Mesendoderm (in vitro differentiated cells): ENCODE measurements at places on chromosomes 1 and 21.
A peak's percentile ranks its signal among the peaks of the same experiment; 100 is the strongest.

DNA sequence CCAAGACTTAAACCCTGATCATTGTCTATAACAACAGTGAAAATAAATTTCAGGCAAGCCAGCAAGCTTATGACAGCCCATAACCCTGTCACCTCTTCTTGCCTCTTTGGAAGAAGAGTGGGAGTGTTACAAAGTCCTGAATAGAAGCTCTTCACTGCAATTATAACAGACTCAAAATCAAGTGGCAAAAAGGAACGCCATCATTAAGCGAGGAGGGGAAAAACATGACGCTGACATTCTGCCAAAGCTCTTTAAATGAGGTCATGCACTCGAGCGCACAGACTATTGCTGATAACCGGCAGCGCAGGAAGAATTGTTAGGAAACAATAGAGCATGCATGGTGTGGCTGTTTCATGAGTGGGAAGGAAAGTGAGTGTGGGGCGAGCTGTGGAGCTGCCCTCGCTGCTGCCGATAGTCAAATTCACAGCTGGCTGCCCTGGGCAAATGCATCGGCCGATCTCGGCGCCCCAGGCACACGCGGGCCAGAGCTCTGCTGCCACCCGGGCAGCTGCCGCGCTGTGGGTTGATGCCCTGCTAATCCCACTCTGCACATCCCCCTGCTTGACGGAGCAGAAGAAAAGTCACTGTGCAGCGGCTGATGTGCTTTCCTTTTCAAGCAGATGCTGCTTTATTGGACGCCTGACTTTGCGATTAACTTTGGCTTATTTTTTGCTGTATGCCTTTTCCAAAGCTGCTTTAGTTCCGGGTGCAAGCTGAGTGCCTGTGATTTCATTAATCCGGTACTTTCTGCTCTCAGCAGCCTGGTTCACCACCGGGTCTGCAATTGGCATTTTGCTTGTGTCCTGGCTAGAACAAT is 102.4 kb upstream of the ST6GALNAC5 start:
- DNase-seq, result no peak

- DNase-seq, result no peak
Measured at GRCh38 chr1:218463194-218464156, 118.3 kb downstream of the TGFB2 start.

GRCh38 chr1:110319332-110320167 is 19.6 kb upstream of the RBM15 start:
- DNase-seq, result no peak

GRCh38 chr1:18452550-18452949 is 28.2 kb upstream of the KLHDC7A start:
- DNase-seq, result peak; percentile 64

DNA sequence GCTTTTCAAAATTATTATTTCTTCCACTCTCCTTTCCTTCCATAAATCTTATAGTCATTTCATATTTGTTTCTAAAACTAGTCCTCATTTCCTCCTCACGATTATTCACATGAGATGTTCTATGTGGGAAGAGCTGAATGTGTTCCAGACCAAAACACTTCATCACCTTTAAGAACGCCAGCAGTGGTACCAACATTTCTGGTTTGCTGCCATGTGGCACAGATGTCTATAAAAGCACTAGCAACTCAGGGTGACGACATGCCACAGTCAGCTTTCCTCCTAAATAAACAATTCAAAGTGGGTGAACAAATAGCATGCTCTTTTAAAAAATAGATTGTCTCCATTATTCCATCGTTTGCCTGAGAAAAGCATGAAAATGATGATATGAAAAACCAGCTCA is 1217.8 kb upstream of the ADGRL2 start:
- DNase-seq, result no peak

DNA sequence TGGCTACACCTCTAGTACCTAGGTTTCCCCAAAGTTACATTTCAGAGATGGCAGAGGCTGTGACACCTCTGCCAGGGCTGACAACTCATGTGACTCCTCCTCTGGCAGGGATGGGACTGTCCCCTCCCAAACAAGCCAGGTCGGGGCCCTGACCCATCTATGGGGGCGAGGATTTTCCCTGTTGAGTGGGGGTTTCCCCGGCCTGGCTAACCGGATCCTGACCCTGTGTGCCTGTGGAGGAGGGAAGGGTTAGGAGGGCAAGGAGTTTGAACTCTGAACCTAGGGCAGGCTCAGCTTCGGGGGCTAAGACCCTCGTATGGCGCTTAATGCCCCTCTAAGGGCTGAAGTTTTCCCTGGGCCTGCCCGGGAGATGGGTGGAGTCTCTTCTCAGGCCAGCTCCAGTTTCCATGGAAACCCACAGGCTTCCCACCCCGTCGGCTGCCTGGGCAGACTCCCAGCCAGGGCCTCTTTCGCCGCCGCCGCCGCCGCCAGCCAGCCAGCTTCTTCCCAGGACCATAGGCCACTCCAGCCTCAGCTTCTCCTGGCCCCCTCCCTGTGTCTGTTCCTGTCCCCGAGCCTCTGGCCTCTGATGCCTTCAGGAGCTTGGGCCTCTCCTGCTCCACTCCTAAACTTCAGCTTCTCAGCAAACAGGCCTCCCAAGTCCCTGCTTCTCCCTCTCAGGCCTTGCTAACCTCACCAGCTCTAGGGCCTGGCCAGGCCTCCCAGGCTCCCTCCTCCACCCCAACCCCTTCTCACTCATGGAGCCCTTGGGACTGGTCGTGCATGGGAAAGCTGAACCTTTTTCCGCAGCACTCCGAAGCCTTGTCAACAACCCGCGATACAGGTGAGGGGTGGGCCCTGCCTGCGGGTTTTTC is at the start of gene BTBD19:
TSS of gene BTBD19 (plus strand) at position 461 of the 875 bp plus-strand sequence. CDS start at position 759, 298 bp downstream.
- peak; percentile 96 for DNase-seq

GRCh38 chr1:200243042-200243437 is 166.8 kb downstream of the ZNF281 start:
- no peak for DNase-seq

DNA sequence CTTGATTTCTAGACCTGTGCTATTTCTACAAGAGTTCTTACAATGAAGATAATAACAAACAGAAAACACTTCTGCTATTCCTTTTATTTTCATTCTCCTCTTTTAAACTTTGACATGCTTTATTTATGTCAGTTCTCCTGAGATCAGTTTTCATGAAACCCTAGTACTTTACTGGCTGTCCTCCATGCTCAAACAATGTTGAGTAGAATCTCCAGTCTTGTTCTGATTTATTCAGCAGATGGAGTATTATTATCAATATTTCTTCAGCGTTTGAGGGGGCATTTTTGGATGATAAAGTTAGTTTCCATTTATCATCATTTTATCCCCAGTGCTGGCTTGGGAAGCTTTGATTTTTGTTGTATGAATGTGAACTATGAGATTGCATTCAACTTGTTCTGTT is 85.9 kb upstream of the WARS2 start:
- DNase-seq, result no peak

GRCh38 chr1:23422241-23422877 is 2.2 kb downstream of the TCEA3 start:
- no peak for DNase-seq

DNA sequence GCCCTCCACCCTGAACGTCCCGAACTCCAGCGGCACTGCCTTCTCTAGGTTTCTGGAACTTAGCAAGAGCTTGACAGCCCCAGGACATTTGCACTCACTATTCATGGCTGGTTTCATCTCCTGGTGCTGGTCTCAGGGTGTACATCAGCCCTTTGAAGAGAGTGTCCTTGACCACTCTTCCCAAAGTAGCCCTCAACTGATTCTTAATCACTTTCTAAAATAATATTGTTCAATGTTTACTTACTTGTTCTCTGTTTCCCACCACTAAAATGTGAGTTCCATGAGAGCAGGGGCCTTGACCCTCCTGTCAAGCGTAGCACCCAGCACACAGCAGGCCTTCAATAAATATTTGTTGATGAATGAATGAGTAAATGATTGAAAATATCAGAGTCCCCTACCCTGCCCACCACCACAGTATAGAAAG is 262.5 kb downstream of the RHOU start:
- no peak for DNase-seq

DNA sequence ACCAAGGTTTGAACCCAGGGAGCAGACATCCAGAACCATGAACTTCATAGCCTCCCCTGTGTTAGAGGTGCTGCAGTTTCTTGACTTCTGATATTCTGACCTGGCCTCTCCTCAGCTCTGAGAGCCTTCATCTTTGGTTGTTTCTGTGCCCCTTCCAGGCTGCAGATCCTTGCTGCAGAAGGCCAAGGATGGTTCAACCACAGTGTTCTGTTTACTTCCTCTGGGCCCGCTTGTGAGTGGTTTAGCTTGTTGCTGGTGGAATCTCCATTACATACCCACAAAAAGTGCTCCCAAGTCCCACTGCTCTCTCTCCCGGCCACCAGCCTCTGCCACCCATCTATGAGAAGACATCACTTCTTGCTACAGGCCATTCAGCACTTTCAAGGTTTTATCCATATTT is 9.0 kb upstream of the SLC2A7 start:
- DNase-seq, result no peak

- no peak for DNase-seq
Measured at GRCh38 chr1:230818367-230818766, 50.0 kb downstream of the C1orf198 start.

DNA sequence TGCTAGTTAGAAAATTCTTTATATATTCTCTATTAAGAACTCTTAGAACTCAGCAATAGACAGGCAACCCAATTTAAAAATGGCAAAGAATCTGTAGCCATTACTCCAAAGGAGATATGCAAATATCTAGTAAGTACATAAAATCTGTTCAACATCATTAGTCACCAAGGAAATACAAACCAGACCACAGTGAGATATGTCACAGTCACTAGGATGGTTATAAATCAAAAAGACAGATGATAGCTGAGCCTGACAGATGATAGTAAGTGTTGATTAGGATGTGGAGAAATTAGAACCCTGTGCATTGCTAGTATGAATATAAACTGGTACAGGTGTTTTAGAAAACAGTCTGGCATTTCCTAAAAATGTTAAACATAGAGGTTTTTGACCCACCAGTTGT is 26.6 kb downstream of the SRSF11 start:
- no peak for DNase-seq

DNA sequence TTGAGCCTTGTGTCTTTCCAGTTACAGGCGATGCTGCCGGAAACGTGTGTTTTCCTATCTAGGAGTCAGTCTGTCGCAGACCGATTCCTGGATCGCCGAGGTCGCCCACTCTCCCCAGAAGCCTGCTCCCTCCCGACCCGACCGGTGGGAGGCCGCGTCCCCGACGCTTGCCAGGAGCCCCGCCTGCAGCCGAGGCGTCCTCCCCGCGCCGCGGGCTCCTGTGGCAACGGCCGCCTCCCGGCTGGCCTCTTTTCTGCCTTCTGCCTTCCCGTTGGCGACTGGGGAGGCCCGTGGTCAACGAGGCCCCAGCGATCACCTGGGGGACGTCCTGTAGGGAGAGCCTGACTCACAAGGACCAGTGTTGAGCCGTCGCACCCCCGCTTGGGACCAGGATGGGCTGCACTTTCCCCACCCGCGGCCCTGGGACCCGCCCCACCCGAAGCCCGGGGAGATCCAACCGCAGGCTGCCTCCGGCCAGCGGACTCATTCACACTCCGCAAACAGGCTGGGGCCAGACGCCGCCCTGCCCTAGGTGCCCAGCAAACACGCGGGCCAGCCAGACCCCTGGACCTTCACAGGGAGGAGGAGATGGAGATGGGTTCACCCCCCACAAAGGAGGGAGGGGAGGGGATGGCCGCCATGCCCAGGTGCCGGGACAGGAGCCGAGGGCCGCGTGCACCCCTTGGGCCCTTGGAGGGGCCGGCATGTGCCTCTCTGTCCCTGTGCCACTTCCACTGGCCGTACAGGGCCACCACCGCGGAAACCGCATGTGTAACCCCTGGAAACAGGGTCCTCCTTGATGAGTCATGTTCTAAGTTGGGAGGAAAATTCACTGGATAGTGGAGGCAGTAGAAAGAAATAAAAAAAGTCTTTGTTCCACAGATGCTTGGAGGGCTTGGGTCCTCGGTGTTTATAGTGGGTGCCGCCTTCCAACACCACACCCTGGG is 7.2 kb upstream of the COL6A1 start:
- DNase-seq, result peak; percentile 92

DNA sequence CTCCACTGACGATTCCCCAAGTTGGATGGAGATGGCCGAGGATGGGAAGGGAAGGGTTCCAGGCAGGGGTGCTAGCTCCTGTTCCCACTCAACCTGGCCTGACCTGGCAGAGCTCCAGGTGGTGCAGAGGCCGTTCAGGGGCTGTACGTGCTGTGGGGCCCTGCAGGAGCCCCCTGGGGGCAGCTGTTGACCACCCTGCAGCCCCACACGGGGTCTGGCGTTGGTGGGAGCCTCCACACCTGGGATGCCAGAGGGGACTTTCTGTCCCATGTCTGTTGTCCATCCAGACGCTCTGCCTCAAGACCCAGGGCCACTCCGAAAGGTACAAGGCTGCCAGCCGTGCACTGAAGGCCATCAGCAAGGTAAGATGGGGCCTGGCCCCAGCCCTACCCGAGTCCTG is 20.0 kb downstream of the ARHGEF16 start:
- DNase-seq, result no peak

GRCh38 chr1:171716616-171717015 is 25.2 kb downstream of the VAMP4 start:
- no peak for DNase-seq

- DNase-seq, result no peak
Measured at GRCh38 chr1:192123212-192123611, 35.0 kb upstream of the RGS18 start.

- no peak for DNase-seq
Measured at GRCh38 chr1:171798765-171799164, 17.3 kb downstream of the METTL13 start.

DNA sequence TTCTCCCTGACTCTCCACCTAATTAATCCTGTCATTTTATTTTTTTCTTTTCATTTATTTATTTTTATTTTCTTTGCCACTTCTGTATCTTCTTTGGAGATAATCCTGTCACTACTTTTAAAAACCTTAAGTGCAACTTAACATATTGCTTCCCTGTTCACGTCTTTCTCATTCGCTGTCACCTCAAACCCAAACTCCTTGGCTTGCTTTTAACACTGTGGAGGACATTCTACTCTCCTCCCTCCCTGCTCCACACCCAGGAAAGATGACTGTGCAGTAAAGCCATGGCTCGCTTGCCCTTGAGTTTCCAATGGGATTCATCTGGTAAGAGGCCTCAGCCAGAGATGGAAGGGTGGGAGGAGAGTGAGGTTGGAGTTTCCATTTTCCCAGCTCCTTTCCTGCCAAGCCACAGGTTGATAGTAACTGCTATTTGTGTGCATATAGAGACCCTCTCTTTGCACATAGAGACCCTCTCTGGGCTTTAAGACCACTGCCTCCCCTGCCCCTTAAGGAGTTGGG is 6.4 kb upstream of the BRWD1 start:
- DNase-seq, result no peak

DNA sequence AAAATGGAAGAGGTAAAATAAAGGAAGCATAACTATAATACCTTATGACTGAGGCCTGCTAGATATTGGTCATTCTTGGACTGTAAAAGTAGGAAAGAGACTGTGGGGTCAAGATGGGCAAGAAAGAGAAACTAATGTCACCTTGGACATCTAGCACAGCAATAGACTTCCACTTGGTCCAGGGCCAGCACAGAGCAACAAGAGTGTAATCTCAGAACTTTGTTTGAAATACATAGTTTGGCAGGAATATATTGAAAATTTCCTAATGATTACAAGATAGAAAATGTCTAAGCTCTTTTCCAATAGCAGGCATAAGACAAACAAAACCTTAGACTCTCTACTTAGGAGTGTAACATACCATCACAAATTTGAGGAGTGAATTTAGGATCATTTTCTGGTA is 4.6 kb downstream of the LRRC8C start:
- no peak for DNase-seq
